AG10803 (cell line): ENCODE measurements at places on chromosomes 1 and 21.

GRCh38 chr1:63148825-63149645 lies 173.3 kb upstream of the FOXD3 start:
- DNase-seq, result peak; percentile 49

- peak; percentile 89 for DNase-seq
These were observed 22.3 kb downstream of the CD34 start for GRCh38 chr1:207888652-207889051.

- no peak for DNase-seq
These were observed 9.2 kb upstream of the PTGS2 start for GRCh38 chr1:186689376-186689775.

GRCh38 chr21:28220680-28221079 lies 772.0 kb downstream of the LTN1 start:
- peak; percentile 43 for DNase-seq

- no peak for DNase-seq
These were observed 16.5 kb downstream of the TNFRSF1B start for GRCh38 chr1:12183095-12183794.

- DNase-seq, result no peak
These were observed 7.0 kb downstream of the EPB41 start for GRCh38 chr1:28921286-28921869.

GRCh38 chr1:170436928-170437327 lies 95.0 kb upstream of the GORAB start:
- DNase-seq, result no peak

DNA sequence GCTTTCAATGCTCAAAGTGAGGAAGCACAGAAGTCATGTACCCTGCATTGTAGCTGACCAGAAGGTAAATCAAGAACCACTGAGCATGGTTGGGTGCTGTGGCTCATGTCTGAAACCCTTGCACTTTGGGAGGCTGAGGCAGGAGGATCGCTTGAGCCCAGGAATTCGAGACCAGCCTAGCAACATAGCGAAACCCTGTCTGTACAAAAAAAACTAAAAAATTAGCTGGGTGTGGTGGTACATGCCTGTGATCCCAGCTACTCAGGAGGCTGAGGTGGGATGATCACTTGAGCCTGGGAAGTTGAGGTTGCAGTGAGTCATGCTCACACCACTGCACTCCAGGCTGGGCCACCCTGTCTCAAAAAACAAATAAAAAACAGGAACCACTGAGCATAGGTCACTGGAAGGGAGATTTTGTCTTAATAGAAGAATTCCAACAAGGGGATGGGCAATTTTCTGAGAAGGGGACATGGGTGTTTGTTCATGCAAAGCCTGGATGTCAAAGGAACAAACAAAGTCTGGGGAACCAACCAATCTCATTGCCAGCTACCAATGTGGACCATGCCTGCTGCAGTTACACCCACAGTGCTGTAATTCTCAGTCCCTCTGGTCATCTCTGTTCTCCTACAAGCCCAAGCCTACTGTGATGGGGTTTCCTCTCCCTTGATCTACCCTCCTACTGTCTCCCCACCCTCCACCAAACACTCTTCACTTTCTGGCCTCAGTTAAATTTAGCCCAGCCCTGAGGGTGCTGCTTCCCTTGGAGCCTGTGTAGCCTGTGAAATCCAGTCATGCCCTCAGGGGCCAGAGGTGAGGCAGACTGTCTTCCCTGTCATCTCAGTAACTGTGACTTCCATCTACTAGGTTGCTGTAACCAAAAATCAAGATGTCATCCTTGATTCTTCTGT lies 47.9 kb downstream of the ELF3 start:
- DNase-seq, result no peak

- peak; percentile 97 for DNase-seq
These were observed 2.3 kb upstream of the RUNX1 start for GRCh38 chr21:35051287-35051818.

DNA sequence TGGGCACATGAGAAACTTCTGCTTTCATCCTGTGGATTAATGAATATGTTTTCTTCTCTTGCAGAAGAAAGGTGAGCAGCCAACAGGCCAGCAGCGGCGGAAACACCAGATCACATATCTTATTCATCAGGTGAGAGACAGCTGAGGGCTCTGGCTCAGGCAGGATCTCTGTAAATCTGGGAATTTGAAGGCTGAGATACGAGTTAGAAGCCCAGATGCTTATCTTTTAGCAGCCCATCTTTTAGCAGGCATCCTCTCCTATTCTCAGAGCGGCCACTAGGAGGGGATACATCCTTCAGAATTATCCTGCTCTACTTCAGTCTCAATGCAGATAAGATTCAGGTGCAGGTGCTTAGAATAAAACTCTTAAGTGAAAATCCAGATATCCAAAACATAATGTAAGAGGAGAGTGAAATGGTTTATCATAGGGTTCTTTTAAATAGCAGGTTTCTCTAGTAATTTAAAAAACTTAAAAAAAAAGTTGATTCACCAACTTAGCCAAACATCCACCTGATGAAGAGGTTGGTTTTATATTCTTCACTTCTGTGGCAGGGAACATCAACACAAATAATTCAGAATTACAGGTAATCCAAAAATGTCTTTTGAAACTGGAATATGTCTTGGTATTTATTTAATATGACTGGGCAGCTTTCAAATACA lies 19.3 kb downstream of the SH2D2A start:
- peak; percentile 49 for DNase-seq

DNA sequence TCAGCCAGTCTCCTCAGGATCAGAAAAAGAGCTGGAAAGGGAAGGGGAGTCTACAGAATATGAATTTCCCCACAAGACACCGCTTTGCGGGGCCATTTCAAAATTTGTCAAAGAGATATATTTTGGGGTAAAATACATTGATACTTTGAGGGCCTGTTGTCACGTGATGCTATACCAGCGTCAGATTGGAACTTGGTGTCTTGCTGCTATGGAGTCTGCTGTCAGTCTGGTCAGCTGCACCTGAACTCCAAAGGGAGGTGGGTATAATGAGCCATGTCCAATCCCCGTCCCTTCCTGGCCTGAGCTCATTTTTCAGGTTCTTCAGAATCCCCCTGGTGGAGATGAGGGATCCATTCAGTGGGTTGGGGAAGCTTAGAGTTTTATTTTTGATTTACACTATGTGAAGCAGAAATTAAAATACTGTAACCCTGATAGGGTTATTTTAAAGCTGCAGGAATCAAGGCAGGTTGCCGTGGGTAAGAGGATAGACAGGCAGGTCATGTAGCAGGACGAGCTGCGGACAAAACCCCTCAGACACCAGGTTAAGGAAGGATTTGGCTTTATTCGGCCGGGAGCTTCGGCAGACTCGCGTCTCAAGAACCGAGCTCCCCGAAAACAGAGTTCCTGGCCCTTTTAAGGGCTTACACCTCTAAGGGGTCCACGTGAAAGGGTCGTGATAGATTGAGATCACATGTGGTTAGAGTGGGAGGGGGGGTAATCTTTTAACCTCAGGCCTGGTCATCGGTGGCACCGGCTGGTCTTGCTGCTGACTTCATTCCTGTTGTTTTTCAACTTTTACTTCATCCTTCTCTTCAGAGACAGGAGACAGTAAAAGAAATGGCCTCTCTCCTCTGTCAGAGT lies 2.2 kb upstream of the POFUT2 start:
- peak; percentile 11 for DNase-seq

- no peak for DNase-seq
These were observed 57.9 kb upstream of the AJAP1 start for GRCh38 chr1:4596486-4596885.

DNA sequence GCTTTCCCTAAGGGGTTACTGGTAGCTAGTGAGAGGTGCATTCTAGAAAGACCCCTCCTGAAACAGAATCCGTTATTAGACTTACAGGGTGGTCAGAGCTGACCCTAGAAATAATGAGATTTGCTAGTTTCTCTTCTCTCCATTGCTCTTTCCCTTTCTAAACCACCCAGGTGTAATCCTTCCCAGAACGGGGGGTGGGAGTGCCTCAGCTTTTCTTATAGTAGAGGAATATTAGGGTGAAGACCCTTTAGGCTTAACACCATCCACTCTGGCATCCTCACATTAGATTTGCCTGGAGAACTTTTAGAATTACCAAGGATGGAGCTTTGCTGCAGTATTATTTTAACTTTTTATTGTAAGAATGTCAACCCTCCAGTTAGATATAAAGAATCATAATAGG lies 49.4 kb downstream of the CAPN9 start:
- no peak for DNase-seq
